ENCODE measurements at places on chromosomes 16 and 17.
A peak's percentile ranks its signal among the peaks of the same experiment; 100 is the strongest.

DNA sequence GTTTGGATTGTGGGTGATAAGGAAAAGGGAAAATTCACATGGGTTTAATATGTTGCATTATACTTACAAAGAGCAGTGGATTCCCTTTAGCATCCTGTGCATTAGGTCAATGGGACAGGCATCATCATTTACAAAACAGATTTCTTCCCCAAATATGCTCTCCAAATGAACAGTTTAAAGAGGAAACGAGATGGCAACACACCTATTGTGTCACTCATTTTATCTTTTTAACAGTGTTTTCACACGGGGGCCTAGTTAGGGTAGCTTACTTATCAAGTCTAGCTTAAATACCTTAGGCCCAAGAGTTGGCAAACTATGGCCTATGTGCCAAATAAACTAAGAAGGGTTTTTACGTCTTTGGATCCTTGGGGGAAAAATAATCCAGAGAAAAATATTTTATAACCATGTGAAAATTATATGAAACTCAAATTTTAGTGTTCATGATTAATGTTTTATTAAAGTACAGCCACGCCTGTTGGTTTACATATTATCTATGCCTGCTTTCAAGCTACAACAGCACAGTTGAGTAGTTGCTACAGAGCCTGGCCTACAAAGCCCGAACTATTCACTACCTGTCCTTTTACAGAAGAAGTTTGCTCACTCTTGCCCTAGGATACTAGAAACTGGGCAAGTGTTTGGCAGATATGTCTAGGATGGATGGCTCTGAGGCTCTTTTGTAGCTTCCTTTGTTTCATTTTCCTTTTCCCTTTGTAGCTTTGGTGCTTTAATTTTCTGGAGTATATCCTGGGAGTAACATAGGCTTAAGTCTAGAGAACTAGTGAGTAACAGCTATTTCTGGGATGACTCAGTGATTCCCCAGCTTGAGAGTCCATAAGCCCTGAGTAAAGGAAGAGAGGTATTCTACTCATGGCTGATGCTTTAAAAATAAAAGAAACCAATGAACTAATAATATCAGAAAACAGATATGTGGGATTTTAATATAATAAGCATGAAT, 12.4 kb downstream of the NUP93 start:
- DNase-seq = peak; percentile 68

GRCh38 chr17:58535431-58535830, 21.0 kb upstream of the MTMR4 start:
- DNase-seq = no peak

GRCh38 chr17:49548506-49549310, 27.0 kb upstream of the NXPH3 start:
- DNase-seq = no peak

GRCh38 chr16:25066747-25067631, 44.6 kb upstream of the LCMT1 start:
- no peak for DNase-seq

- DNase-seq = no peak
These were observed 26.6 kb downstream of the OR1D5 start for GRCh38 chr17:3036800-3037199.

DNA sequence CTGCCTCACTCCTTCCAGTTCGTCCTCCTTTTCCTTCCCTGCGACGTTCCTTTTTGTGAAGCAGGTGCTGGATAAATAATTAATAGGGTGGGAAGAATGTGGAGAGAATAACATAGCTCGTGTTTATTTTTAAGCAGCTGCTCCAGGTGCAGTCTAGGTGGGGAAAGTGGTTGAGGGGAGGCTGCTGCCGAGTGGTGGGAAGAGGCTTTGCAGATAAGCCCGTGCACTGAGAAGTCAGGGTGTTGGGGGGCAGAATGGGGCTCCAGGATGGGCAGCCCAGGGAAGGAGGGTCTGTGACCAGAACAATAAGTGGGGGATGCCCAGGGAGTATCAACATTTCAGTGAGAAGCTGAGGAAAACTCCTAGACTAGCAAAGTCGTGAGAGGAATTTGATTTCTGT, 300.5 kb downstream of the CPPED1 start:
- no peak for DNase-seq

DNA sequence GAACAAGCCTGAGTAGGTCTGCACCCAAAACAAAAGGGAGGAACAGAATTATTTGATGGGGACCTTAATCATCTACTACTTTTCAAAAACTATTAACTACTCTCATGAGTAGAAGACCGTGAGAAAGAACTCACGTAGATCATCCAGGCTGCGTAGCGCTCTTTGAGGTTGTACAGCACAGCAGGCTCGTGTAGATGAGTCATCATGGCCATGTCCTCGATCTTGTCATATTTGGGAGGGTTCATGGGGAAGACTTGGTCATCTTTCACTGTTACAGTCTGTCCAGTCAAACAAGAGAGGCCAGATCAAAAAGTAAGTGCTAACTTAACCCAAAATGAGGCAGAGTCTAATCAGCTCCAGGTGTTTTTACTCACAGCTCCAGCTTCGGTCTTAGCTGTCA, 2.3 kb downstream of the MYH1 start:
- DNase-seq = no peak

DNA sequence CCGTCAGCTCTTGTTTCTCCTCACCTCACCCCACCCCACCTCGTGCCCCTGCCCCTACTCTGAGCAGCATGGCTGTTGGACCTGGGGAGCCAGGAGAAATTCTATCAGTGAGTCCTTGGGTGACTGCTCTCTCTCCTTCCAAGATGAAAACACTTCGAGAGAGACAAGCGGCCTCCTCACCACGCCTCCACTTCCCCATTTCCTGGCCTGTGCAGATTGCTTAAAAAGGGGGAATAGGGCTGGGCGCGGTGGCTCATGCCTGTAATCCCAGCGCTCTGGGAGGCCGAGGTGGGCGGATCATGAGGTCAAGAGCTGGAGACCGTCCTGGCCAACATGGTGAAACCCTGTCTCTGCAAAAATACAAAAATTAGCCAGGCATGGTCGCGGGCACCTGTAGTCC, 9.5 kb downstream of the DLX4 start:
- no peak for DNase-seq

- DNase-seq = no peak
These were observed 8.7 kb downstream of the VASN start for GRCh38 chr16:4380119-4381063.

GRCh38 chr16:15031179-15031578, 24.7 kb downstream of the NTAN1 start:
- DNase-seq = no peak

DNA sequence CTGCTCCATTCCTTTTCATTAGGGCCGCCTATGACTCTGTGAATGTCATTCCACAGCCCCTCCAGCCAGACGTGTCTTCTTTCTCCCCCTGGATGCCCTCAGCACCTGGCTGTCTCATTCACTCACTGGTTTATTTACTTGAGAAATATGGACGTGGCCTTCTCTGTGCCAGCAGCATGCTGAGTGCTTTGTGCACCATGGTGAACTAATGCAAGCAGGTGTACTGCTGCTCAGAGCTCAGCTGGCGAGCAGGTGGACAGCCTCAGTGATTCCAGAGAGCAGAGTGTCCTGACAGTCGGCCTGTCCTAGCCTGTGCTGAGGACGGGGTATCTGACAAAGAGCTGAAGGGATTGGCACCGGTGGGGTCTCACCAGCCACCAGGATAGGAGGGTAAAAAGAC, 96.7 kb downstream of the GNAO1 start:
- DNase-seq = no peak

DNA sequence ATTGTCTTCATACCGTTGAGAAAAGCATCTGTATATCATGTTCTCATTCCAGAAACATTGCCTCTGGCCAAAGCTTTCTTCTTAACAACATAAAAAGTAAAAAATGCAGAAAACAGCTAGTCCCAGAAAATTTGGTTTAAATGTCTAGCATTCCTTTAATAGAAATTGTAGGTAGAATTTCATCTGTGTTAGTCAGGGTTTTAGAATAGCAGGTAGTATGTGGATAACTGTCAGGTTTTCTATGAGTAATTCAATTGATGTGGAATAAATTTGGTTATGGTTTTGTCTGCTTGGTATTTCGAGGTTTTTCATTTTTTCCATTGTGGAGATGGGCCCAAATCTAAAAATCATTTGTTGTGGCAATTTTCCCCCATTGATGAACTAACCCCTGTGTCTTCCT, 616.7 kb downstream of the KCNJ2 start:
- no peak for DNase-seq
